ENCODE measurements at places on chromosomes 12 and 14.

DNA sequence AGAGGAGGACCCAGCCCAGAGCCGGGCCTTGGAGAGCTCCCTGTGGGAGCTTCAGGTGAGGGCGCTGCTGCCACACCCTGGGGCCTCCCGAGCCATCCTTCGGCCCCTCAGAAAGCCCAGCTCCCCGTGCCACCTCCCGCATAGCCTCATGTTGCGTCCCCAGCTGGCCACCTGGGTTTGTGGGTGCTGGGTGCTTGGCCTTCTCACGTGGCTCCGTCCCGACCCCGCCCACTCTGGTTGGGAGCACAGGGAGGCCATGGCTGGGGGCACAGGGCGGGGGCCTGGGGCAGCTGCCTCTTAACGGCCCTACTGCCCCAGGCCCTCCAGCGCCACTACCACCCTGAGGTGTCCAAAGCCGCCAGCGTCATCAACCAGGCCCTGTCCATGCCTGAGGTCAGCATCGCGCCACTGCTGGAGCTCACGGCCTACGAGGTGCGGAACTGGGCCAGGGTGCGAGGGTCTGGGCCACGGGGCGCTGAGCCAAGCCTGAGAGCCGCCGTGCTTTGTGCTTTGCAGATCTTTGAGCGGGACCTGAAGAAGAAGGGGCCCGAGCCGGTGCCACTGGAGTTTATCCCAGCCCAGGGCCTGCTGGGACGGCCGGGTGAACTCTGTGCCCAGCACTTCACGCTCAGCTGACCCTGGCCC, 7.6 kb downstream of the NOC4L start:
- no peak for DNase-seq

GRCh38 chr14:101876555-101876938, 87.8 kb upstream of the DYNC1H1 start:
- peak; percentile 62 for DNase-seq

DNA sequence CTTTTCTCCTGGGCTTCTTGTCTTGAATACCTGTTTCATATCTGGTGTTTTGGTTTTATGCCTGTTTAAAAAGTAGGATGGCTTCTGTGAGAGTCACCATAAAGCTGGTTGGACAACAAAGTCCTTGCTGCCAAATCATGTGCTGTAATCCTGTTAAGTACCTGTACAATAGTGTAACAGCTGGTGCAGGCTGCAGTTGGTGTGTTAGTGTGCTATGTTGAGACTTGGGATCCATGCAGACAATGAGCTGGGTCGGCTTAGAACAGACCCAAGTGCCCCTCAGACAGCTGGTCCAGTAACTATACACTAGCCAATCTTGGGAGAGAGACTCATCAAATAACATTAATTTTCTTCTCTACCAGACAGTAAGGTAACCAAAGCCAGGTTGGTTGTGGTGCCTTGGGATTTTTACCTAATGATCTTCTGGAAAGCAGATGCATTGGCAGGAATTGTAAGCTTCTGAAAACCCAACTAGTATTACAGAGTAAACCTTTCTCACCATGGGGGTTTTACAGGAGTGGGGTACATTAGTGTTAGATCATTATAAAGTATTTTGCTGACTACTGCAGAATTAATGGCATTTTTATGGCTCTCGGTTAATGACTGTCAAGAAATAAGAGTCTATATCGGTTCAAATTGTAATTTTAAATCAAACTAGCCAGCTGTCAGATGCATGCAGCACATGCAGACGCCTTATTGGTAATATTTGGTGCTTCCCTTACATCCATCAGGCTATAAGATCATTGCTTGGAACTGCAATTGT, 231.2 kb downstream of the PDZRN4 start:
- no peak for DNase-seq

GRCh38 chr12:56699020-56699661, 11.1 kb upstream of the PTGES3 start:
- DNase-seq: no peak

DNA sequence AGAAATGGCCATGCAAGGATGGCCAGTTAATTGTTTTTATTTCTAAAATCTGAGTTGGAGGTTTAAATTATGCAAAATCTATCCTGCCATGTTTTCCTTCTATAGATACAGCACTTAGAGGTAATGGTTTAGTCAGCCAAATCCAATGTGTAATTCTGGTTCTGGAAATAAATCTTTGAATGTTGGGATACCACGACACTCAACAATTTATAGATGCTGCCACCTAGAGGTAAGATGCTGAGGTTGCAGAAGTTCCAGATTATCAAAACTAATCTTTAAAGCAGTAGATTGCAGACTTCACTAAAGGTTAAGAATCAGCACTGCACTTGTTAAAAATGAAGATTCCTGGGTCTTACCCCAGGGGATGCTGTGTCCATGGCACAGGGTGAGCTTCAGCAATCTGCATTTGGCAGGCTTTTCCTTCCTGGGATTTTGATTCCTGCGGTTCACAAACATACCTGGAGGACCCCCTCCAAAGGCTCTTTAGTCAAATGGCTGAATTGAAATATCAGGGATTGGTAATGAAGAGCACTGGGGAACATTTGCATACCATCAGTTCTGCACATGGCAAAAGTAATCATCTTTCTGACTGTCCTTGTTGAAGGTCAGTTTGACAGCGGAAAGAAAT, 53.4 kb upstream of the ANO4 start:
- DNase-seq: no peak

DNA sequence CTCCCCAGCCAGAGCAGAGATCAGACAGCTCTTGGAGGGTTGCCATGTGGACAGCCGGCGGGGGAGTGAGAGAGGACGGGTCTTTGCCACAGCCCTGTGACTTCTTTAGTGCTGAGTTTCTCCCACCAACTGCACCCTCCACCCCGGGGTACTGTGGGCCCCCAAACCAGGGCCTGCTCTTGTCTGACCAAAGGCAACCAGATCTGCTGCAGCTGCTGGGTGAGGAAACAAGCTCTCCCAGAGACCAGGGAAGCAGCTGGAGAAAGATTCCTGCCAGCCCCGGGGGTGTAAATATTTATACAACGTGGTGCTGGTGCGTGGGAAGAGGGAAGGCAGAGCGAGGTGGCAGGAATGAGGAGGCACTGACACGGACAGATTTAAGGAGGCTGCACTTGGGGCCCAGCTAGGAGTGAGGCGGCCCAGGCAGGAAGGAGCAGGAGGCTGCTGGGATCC, 14.3 kb upstream of the ZFP36L1 start:
- DNase-seq: no peak

All from activated CD4-positive, alpha-beta T cell treated with anti-CD3 and anti-CD28 coated beads for 4 hours (primary cell).